Right hindlimb (tissue), 1 donor: ENCODE measurements at places on chromosomes 16 and 17.

- DNase-seq = peak; percentile 84
Observed at GRCh38 chr17:68200689-68201417, 47.0 kb upstream of the AMZ2 start.

DNA sequence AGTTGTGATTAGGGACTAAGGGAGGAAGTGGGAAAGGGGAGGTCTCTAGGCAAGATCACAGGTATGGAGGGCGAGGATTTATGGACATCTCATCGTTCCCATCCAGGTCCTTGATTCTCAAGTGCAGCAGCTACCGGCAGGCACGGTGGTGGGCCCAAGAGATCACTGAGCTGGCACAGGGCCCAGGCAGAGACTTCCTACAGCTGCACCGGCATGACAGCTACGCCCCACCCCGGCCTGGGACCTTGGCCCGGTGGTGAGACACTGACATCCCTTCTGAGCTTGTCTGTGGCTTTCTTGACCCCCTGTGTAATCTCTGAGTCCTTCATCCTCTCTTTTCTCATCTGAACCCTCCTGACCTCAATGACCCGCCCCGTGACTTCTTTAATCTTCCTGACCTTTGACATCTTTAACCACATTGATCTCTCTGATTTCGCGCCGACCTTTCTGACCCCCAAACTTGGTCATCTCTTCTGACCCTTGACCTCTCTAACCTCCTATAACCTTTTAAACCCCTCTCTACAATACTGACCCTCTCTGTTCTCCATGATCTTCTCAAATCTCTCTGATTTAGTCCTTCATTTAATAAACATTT is 3.8 kb downstream of the PLD2 start:
- peak; percentile 38 for DNase-seq

DNA sequence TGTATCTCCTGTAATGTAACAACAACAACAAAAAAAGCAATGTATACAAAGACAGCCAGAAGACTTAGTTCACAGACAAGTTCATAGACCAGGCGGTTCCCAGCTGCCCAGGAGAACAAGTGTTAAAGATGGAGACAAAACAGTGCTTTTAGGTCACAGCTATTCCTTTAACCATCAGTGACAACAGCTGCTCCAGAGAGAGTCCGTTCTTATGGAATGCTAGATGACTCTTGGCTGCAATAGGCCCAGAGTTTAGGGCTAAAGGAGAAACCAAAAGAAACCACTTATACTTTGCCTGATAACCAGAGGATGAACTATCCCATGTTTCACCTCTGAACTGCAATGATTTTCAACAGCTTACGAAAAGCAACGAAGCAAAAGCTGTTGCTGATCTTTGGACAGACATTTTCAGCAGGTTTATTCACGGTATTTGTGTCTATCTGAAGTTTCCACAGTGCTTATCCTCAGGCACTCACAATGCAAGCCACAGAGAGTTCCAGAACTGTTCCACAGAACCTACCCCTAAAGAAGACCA is 6.0 kb downstream of the ZCCHC14 start:
- no peak for DNase-seq

- DNase-seq = peak; percentile 90
Observed at GRCh38 chr17:77802811-77803220, 155.7 kb upstream of the TNRC6C start.

DNA sequence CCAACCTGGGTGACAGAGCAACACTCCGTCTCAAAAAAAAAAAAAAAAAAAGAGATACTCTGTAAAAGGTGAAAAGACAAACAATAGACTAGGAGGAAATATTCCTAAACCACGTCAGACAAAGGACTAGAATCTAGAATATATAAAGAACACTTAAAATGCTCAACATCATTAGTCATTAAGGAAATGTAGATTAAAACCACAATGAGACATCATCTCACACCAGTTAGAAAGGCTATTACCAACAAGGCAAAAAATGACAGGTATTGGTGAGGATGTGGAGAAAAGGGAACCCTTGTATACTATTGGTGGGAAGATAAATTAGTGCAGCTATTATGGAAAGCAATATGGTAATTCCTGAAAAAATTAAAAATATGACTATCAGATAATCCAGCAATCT is 903.1 kb upstream of the SOX9 start:
- DNase-seq = no peak

DNA sequence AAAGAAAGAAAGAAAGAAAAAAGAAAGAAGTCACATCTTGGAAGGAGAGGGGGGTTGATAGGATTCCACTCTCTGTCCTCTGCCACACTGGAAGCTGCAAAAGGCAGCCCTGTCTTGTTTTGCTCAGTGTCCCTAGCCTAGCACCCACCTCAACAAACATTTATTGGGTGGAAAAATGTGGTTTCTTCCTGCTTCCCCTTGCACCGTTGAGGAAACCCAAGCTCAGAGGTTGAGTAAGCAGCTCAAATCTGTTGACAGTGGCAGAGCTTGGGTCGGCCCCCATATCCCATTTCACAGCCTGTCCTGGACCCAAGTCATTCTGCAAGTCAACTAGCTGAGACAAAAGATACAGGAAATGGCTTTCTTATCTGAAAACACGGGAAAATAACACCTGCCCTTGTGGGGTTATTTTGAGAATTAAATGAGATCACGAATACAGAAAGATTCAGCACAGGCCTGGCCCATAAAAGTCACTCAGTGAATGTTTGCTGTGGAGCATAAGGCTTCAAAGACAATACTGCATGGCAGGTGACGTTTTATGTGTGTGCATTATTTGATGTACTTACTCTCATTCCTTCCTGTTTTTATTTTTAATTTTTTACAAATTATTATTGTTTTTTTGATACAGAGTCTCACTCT is 63.6 kb downstream of the SCNN1B start:
- DNase-seq = no peak
